Tongue (tissue), 3 donors: ENCODE measurements at places on chromosomes 12 and 14. TPM values are rescaled to one million over a fixed set of nuclear protein-coding genes. Genes with fewer than 3 reads are reported as not detected.
A peak's percentile ranks its signal among the peaks of the same experiment; 100 is the strongest.

The ST8SIA1 gene
- 10.2 TPM for total RNA-seq

- no peak for DNase-seq
Observed at GRCh38 chr12:90048918-90049317, 340.3 kb upstream of the ATP2B1 start.

The LAG3 gene
- not detected for total RNA-seq

The PPP4R3A gene
- total RNA-seq, result 108 TPM

The AP1G2 gene
- total RNA-seq, result 34.3 TPM

DNA sequence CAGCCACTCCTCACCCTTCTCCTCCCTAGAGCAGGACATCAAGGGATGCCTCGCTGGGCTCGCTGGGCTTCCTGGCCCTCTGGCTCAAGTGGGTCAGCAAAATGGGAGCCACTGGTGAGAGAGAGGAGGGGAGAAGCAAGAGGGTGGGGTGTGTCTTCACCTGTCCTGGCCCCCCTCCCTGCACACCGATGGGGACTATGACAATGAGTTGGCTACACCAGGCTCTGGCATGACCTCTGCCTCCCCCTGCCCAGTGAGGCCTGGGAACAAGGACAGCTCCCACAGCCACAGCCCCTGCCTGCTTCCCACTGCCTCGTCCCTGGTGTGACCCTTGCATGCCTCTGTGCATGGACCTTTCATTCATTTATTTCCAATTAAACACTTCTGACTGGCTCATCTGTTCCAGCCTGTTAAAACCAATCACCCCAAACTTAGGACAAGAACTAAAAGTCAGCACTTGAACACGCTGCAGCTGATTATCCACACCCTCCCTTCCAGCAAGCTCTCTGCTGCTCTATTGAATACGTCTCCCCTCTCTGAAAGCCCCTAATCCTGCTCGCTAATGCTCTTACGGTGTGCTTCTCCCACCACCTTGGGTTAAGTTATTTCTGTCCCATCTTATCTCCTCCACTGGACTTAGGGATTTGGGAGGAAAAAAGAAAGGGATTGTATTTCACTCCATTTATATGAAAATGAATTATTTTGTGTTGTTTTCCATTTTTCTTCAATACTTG lies 5.8 kb upstream of the PPP2R5C start:
- DNase-seq, result no peak

The FOXN4 gene
- total RNA-seq, result not detected

GRCh38 chr12:11769723-11770514 lies 120.4 kb downstream of the ETV6 start:
- DNase-seq, result no peak

DNA sequence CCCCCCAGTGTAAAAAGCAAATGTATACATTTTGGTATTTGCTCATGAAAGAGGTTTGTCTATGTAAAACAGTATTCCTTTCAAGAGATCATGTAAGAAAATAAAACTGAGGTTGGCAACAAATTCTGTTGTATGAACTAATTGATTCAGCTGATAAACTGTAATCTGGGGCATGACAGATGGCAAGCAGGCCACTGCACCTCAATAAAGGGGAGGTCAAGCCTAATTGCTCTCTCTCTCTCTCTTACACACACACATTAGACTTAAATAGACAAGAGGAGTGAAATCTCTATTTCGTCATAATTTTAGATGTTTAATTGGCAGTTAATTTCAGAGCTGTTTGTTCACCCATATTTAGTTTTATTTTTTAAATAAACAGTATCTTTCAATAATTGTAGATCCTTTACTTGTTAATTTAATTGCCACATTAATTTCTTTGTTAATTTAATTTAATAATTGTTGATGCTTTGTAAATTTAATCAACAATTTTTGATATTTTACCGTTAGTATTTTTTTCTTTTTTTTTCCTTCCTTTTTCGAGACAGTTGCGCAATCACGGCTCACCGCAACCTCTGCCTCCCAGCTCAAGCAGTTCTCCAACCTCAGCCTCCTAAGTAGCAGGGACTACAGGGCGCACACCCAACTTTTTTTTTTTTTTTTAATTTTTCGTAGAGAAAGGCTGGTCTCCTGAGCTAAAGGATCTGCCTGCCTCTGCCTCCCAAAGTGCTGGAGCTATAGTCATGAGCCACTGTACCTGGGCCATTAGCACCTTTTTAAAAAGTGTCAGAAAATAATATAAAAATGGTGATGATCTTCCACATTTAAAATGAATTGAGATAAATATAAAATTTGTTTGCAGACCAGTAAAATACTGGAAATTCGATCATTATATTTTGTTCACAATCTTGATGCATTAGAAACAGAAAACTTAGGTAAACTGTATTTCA lies 577.7 kb downstream of the SLC16A7 start:
- DNase-seq, result no peak

DNA sequence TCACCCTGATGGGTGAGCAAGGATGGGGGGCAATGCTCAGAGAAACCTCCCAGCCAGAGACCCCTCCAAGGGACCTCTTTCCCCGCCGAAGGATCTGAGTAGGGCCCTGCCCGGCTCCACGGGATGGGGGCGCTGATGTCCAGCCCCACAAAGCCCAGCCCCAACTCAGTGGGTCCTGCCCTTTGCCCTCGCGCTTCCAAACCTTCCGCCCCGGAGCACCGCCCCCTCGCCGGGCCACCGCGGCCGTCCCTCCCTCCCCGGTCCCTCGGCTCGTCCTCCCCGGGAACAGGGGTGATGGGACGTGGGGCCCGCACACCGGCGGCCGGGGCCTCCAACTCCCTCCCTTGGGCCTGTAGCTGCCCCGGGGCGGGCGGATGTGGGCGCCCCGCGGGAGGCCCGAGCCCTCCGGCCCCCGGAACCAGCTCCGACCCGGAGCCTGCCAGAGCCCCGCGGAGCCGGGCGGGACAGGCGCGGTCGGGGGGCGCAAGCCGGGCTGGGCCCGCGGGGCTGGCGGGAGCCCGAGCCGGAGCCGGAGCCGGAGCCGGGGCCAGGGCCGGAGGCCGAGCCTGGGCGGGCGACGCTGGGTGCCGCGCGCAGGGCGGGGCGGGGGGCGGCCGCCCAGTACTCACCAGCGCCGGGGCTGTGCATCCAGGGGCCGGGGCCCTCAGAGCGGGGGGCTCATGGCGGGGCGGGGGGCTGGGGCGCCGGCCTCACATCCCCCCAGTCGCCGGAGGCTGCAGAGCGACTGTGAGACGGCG lies 386 bp downstream of the HDAC7 start:
- DNase-seq, result peak; percentile 71

DNA sequence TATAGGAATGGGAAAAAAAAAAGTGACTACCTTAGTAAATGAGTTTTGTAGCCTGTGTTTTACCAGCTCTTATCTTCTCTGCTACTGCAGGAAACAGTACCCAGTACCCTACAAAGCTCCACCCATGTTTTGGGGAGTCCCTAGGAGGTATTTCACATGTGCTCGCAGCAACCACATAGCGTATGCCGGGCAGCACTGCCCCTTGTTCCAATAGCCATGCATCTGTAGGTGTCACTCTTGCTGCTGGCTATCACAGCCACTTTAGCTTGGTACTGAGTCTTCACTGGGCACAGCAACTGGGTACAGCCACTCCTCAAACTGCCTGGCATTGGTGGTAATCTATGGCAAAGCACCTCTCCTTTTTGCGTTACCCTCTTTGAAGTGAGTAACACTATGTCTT lies 2.0 kb upstream of the MDM1 start:
- peak; percentile 52 for DNase-seq

- no peak for DNase-seq
Observed at GRCh38 chr12:98514982-98515286, 456 bp upstream of the TMPO start.

DNA sequence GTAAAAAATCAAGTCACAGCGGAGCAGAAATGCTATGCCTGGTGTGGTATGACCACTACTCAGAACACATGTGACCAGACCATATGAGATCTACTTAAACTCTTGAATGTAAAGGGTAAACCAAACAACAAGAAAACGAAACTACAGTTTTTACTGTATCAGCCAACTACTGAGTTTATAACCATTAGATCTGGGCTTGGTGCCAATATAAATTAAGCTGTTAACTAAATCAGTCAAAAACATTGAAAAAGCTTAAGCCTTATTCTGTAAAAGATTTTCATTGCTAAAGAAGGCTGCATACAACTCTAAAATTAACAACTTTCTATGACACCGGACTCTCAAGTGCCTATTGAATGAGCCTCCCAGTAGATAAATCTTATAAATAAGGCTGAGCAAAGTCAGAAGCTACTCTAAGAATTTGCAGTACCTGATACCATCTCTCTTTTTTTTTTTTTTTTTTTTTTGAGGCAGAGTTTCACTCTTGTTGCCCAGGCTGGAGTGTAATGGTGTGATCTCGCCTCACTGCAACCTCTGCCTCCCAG lies 35.4 kb downstream of the SPTLC2 start:
- peak; percentile 58 for DNase-seq

DNA sequence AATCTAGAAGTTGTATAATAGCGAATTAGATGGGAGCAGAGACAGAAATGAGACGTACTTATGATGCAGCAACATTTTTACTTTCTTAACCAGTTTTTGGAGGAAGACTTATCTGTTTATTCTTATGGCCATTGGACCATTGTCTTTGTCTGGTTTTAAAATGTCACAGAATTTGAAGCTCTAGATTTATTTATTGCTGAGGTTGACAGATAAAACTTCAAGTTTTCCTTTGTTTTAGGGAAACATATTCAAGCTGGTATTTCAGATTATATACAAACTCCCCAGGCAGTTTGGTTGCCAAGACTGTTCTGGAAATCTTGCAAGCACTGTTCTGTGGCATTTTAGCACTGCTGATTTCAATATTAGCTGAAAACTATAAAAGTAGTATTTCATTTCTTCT lies 1021.7 kb downstream of the GALC start:
- no peak for DNase-seq

The HOXC13 gene
- total RNA-seq, result not detected

GRCh38 chr12:67648521-67649260 lies at the start of gene DYRK2:
DYRK2 (plus strand) TSS chr12:67648745; CDS start chr12:67649134, 389 bp downstream.
- peak; percentile 94 for DNase-seq

The BCAT1 gene
- 29.6 TPM for total RNA-seq

DNA sequence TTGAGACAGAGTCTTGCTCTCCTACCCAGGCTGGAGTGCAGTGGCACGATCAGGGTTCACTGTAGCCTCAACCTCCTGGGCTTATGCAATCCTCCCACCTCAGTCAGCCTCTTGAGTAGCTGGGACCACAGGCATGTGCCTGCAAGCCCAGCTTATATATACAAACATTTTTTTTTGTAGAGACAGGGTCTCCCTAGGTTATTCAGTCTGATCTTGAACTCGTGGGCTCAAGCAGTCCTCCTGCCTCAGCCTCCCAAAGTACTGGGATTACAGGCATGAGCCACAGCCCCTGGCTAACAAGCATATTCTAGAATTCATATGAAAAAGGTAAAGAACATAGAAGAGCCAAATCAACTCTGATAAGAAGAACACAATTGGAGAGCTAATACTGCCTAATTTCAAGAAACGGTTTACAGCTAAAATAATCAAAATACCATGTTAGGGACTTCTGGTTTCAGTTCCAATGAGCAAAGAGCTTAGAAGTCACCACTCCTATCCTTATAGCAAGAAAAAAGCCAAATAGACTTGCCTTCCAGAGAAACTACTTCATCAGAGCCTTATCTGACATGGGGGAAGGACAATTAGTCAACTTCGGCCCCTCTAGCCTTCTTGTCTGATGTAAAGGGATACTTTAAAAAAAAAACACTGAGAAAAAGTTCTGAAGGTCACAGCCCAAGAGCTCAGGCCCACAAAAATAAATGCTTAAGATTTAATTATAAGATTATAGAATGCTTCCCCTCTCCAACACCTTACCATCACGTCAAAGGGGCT lies 37.6 kb downstream of the TMEM116 start:
- DNase-seq, result no peak

- no peak for DNase-seq
Observed at GRCh38 chr14:77284466-77284865, 13.5 kb upstream of the NGB start.

DNA sequence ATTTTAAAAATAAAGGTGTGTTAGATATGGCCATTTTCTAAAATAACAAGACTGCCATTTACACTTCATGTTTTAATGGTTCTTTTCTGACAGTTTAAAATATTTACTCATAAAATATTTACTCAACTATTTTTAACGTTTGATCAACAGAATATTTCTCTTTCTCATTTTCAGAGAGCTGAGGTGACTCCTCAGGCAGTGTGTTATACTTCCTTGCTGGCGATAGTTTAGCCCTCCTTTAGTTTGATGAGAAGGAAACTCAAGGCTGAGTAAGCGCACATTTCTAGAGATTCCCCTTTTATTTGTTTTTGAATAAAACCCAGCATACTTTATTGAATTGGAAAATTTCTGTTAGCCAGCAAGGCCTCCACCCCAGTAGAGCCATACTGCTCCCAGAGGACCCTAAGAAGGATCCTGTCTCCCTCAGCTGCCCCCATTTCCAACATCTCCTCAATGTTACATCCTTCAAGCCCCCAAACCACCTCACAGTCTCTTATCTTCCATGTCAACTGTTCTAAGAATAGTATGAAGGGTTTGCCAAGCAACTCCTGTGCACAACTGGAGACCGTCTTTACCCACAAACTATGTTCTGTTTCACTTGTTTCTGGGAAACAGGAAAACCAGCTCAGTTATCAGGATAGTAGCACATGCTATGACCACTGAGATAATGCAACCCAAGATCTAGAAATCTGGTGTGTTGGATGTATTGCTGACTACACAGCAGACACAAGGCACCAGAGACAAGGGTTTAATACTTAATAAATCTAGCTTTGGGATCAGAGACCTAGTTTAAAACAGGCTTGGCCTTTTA lies 129.5 kb downstream of the STXBP6 start:
- DNase-seq, result no peak

The P2RX7 gene
- 2.3 TPM for total RNA-seq

GRCh38 chr12:82326905-82327503 lies 31.2 kb downstream of the CCDC59 start:
- DNase-seq, result peak; percentile 47

- DNase-seq, result no peak
Observed at GRCh38 chr12:16675438-16675837, 69.5 kb upstream of the LMO3 start.

- DNase-seq, result no peak
Observed at GRCh38 chr14:78297858-78298257, 127.7 kb downstream of the NRXN3 start.

DNA sequence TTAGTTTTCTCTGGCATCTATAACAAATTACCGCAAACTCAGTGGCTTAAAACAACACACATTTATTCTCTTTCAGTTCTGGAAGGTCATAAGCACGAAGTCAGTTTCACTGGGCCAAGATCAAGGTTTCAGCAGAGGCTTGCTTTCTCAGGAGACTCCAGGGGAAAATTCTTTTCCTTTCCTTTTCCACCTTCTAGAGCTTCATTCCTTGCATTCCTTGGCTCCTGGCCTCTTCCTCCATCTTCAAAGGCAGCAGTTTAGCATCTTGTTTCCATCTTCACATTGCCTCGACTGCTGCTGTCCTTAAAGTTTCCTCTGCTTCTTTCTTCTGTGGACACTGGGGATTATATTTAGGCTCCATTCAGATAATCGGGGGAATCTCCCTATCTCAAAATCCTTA lies 106.1 kb downstream of the PDE3A start:
- DNase-seq, result no peak

GRCh38 chr12:64571411-64571810 lies 38.9 kb upstream of the RASSF3 start:
- peak; percentile 70 for DNase-seq
